ENCODE measurements at places on chromosomes 6 and 20. TPM values are rescaled to one million over a fixed set of nuclear protein-coding genes. Genes with fewer than 3 reads are reported as not detected.

Gene ADGB
- total RNA-seq = 0.72 TPM

Gene MOG
- total RNA-seq = 0.13 TPM

Gene PTK6
- 0.08 TPM for total RNA-seq

Gene SRMS
- total RNA-seq = not detected

- H3K4me3 ChIP-seq = no peak overlapping the region
- no peaks in the 10 kb centered on the region for H3K36me3 ChIP-seq
- no peaks in the 10 kb centered on the region for H3K4me1 ChIP-seq
- no peak for DNase-seq
- no peak overlapping the region for H3K27ac ChIP-seq
- H3K27me3 ChIP-seq = no peaks in the 10 kb centered on the region
These were observed 216.0 kb downstream of the GJA1 start for GRCh38 chr6:121651420-121651819.

- no peaks in the 10 kb centered on the region for H3K4me1 ChIP-seq
- no peak overlapping the region for H3K4me3 ChIP-seq
- H3K27me3 ChIP-seq = no peaks in the 10 kb centered on the region
- H3K36me3 ChIP-seq = no peaks in the 10 kb centered on the region
- DNase-seq = no peak
These were observed 26.0 kb upstream of the PCMTD2 start for GRCh38 chr20:64229507-64230061.
